CD4-positive, alpha-beta T cell treated with Interleukin-2 at 100 ng/mL for 4 hours (primary cell): ENCODE measurements at places on chromosomes 12 and 14.

DNA sequence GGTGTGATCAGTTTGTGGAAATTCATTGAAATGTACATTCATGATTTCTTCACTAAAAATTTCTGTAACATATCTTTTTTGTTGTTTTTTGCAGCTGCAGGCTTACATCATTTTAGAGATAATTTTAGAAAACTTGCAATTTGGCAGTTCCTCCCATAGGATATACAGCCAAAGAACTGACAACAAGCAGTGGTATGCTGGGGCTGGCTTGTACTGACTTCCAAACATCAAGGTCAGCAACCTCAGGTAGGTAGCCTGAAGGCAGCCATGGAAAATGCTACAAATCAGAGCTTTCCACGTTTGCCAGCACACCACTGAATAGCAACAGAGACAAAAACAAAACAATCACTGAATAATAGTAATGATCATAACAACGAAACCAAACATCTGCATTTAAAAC lies 21.2 kb downstream of the TRIM9 start:
- no peak for DNase-seq

DNA sequence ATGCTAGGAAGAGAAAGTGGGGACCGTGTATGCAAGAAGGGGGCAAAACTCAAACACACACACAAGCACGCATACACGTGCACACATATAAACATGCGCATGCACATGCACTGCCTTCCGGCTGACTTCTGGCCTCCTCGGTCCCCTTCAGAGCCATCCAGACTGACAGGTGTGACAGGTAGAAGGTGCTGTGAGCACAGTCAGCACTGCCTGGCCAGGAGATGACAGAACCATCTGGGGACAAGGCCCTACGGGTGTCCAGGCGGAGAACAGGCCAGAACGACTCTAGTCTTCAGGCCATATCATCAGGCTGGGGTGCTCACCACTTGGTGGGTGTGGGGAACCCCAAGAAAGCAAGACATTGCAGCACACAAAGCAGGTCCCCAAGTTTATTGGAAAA lies 7.3 kb downstream of the KRT83 start:
- DNase-seq: no peak

DNA sequence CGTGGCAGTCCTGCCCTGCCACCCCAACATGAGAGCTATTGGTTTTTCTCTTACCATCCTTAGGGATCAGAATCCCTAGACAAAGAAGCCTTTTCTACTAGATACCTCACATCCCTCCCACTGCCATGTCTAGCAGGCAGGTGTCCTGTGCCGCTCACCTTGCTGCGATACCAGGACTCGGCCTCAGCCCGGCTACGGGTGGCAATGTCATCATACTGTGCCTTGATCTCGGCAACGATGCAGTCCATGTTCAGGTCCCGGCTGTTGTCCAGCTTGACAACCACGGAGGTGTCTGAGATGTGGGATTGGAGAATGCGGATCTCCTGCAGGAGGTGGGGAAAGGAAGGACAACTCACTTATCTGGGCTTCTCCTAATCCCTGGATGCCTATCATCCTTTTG lies 4.5 kb downstream of the KRT83 start:
- no peak for DNase-seq

DNA sequence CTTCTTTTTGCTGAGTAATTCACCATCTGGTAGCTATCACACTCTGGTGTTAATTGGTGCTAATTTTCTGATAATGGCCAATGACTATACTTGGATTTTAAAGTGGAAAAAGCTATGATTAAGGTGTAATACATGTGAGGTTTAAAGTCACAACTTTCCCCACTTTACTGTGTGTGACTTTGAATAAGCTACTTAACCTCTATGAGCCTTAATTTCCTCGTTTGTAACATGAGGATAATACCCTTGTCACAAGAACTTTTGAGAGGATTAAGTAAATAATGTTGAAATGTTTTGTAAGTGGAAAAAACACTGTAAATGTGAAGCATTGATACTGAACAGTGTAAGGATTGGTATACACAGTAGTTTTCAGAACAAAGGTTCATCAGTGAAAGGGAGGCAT lies 65.3 kb downstream of the MSRB3 start:
- no peak for DNase-seq

DNA sequence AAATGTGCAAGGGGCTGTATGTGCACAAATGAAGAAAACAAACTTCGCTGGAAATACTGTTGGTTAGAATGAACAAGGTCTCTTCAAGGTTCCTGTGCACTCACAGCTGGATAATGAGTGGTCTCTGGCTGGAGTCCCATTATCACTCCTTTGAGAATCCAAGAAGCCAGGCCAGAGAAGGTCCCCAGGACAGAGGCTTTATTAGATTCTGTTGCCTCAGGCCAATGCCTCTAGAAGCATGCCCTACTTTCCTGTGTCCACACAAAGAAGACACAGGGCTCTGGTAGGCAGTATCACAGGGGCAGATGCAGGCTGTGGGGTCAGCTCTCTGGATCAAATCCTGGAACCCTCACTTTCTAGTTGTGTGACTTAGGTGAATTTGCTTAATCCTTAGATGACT lies 384.7 kb downstream of the GRIN2B start:
- DNase-seq: no peak

DNA sequence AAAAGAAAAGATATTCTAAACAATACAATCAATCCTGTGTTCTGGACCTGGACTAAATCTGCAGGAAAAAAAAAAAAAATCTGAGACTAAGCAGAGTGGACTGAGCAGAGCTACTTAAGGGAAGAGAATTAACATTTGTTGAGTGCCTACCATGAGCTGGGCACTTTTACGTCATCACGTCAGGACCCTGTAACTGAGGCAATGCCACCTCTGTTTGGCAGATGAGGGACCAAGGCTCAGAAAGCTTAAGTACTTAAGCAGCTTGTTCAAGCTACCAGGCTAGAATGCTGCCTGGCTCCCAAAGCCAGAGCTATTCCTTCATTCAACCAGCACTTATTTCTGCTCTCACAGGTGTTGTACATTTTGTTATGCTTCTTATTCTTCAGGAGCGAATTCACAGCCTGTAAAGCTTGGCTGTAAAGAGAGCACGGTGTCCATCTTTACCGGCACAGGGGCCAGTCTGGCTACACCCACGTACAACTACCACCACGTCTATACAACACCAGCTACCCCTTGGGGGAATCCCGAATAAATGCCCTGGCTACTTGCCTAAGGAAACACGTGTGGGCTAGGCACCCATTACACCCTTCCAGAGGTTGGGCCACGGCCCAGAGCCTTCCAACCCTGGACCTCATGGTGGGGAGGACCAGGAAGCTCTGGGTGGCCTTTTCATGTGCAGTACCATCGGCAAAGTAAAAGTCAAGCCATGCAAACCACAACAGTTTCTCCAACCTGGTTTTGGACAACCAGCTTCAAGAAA lies 27.0 kb downstream of the TMCC3 start:
- no peak for DNase-seq

DNA sequence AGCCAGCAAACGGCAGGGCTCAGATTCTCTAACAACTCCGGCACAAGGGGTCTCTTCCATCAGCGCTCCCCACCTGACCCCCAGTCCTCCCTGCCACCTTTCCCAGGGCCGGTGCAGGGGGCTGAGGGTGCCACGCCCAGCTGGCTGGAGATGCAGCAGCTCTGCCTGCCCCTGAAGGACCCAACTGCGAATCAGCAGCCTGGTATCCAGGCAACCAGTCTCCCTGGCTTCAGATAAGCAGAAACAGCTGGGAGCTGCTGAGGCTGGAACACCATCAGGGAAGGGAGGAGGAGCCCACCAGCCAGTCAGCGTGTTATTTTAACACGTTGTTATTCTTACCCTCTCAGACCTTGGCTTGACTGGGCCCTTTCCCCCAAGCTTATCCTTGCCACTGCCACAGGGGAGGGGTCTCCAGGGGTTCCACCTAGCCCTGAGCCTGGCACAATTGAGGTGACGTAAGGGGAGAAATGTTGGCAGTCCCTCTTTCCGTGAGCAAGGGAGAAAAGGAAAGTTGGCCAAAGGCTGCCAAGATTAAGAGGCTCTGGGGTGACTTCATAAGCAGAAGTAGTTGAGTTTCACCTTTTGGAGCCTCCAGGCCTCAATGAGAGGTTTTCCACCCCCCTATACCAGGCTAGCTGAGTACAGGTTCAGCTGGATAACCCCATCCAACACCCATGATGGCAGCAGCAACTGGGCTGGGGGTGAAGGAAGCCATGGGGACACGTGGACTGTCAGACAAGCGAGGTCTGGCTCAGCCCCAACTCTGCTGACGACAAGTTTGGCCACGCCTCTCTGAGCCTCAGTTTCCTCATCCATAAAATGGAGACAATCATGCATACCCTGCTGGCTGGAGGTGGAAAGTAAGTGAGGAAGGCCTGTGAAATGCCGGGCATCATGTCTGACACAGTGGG lies 91.1 kb downstream of the IRF2BPL start:
- DNase-seq: no peak

DNA sequence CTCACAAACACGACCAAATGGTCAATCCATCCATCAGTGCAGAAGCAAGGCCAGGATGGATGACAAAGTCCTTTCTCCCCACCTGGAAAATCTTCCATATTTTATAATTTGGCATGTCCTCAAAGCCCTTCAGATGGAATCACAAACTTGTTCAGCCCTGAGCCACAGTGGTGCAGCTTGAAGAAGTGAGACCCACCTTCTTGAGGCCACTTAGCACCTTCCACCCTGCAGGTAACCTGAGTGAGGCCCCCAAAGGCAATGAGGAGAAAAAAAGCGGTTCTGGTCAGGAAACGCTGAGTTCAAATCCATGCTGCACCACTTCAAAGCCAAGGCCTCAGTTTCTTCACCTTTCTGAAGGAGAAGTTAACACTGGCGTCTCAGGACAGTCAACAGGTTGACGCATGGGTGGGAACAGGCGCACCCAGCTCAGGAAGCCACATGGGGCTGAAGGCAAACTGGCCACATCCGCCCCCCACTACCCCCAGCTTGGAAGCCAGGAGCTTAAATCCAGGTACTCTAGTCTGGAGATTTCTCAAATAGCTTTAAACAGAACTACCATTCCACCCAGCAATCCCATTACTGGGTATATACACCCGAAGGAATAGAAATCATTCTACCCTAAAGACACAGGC lies 320.4 kb downstream of the BCL11B start:
- DNase-seq: no peak

DNA sequence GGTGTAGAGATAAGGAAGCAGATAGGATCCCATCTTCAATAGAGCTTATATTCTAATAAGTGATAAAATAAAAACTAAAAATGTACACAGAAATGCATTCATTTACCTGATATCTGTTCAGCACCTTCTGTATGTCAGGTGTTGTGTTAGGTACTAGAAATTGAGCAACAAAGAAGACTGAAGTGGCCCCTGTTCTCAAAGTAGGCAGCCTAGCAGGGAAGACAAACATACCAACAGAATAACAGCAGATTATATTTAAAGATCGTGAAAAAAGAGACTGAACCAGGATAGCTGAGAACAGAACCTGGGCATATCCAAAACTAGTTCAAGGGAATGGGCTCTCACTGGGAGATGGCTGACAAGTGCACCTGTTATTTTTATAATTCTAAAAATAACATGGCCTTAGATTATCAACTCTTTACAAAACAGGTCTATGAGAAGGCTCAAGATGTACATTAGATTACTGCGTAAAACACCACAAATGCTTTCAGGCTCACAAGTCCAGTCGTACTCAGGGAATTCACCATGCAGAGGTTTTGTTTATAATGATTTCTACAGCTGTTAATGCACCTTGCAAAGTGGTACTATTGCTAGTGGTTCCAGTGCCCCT lies 16.4 kb downstream of the ANO6 start:
- no peak for DNase-seq

- no peak for DNase-seq
Observed at GRCh38 chr12:123900871-123901376, 71.7 kb downstream of the CCDC92 start.

DNA sequence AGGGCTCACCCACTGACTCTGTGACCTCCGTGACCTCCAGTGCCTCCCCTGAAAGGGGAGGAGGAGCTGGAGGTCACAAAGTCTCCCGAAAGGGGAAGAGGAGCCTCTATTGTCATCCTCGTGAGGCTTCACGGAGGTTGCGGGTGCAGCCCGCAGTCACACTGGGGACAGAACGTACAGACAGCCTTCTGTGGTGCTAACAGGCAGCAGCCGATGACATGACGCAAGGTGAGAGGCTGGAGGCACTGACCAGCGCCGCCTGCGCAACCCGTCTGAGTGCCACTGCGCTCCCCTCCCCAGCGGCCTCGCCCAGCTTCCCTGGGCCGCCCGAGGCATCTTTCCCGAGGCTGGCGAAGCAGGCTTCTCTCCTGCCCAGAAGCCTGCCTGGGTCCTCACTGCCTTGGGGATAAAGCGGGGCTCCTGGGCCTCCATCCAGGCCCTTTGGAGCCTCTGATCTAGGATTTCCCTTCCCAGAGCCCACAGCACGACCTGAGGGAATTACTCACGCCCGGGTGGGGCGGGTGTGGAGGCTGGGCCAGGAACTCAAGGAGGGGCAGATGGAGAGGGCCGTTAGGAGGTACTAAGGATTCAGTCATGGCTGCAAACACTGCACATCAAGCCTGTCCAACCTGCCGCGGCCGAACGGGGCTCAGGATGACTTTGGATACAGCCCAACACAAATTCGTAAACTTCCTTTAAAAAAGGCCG lies 12.3 kb upstream of the LBHD2 start:
- DNase-seq: no peak

DNA sequence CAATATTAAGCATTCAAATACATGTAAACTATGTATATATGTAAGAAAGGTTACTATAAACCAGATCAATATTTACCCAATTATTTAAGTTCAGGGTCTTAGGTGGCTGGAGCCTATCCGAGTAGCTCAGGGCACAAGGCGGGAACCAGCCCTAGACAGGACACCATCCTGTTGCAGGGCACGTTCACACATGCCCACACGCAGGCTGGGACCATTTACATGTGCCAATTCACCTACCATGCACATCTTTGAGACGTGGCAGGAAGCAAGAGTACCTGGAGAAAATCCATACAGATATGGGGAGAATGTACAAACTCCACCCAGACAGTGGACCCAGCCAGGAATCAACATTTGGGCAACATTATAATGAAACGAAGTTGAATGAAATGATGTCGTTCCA lies 263.0 kb upstream of the E2F7 start:
- no peak for DNase-seq

- no peak for DNase-seq
Observed at GRCh38 chr12:125512541-125513298, 447.5 kb downstream of the AACS start.

GRCh38 chr14:21874167-21874566 lies 200.5 kb upstream of the OR4E1 start:
- DNase-seq: no peak

- DNase-seq: no peak
Observed at GRCh38 chr12:47733142-47733541, 7.9 kb upstream of the ENDOU start.

DNA sequence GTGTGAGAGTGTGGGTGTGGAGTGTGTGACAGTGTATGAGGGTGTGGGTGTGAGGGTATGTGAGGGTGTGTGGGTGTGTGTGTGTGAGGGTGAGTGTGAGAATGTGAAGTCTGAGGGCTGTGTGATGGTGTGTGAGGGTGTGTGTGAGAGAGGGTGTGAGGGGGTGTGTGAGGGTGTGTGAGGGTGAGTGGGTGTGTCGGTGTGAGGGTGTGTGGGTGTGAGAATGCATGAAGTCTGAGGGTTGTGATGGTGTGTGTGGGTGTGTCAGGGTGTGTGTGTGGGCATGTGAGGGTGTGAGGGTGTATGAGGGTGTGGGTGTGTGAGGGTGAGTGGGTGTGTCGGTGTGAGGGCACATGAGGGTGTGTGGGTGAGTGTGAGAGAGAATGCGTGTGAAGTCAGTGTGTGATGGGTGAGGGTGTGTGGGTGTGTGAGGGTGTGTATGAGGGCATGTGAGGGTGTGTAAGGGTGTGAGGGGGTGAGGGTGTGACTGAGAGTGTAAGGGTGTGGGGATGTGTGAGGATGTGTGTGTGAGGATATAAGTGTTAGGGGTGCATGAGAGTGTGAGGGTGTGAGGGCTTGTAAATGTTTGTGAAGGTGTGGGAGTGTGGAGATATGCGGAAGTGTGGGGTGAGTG lies 36.4 kb downstream of the TMEM121 start:
- no peak for DNase-seq
